Activated T-helper 17 cell treated with anti-CD3 and anti-CD28 coated beads, Interleukin-2, amount 50 U/mL, for 72 hours (primary cell): ENCODE measurements at places on chromosomes 6 and 20.
A peak's percentile ranks its signal among the peaks of the same experiment; 100 is the strongest.

DNA sequence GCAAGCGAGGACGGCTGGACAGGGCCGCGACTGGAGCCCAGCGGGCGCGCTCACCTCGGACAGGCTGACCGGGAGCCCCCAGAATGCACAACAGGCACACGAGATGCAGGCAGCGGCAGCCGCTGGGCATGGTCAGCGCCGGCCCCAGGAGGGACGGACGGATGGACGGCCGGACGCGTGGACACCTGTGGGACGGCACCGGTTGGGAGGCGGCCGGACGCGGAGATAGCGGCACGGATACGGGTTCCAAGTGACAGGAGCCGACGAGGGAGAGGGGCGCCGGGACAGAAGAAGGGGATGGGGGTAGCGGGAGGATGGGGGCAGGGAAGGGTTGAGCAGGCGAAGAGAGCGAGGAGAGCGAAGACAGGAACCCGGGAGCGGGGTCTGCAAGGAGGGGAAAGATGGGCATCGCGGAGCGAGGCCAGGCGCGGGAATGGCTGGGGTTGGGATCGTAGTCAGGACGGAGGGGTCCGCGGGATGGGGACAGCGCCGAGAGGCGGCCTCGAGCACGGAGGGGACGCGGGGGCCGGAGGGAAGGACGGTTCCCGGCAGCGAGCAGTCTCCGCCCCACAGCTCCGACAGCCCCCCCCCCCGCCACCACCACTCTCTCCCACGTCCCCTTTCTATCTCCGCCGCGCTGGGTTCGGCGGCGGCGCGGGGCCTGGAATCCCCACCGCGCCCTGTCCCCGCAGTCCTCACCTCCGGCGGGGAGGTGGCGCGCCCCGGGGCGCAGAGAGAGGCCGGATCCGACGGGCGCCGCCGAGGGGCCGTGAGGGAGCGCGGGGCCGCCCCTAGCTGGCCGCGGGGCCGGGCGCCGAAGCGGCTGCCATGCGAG lies 435 bp downstream of the DLK2 start:
- ATAC-seq: peak; percentile 75

DNA sequence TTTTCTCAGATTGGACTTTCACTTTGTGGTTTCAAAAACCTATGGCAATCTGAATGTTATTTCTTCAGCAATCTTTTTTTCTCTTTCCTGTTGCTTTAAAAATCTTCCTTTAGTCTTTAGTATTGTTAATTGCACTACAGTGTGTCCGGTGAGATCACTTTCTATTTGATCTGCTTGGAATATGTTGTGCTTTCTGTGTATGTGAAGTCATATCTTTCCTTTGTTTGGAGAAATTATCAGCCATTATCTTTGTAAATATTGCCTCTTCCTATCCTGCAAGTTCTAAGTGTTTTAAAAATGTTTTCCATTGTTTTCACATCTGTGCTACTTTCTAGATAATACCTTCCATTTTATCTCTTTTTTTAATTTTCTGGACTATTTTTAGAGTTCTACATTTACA lies 171.4 kb upstream of the PRSS16 start:
- ATAC-seq: no peak

DNA sequence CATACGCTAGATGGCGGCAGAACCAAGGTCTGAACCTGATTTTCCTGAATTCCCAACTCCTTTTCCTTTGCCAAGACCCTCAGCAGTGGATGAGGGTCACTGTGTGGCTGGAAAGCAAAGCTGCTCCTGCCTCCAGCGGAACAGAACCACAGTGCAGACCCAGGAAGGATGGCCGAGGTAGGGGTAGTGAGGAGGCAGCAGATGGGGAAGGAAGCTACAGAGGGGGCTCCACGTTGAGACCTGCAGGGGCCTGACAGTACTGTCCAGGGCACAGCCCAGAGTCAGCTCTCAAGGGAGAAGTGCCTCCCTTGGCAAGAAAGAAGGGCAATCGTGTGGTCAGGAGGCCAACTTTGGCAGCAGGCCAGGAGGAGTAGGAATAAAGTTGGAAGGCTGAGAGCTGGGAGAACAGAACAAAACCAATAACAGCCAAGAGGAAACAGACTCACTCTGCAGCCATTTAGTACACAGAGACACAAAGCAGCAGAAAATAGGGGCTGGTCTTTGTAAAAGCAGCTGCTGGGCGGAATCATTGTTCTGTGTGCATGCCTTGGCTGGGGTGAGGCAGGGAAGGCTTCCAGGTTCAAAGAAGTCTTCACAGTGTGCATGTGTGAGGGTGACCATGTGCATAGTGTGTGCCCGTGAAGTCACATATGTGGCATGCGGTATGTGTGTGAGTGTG lies 3.1 kb downstream of the GABRR2 start:
- no peak for ATAC-seq

DNA sequence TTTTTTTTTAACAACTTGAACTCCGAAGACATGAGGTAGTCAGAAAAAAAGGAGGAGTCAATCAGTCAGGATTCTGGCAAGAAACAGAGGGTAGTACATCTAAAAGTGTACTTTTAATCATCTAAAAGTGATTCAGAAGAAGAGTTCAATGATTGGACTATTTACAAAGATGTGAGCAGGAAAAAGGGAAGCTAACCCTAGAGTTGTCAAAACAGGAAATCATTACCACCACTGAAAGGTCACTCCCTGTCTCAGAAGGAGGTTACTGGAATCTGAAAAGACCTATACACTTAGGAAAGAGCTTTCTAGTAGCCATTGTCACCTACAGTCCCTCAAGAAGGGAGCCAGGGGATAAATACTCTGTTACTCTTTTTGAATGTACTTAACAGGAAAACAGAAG lies 16.7 kb upstream of the LMBRD1 start:
- peak; percentile 83 for ATAC-seq

DNA sequence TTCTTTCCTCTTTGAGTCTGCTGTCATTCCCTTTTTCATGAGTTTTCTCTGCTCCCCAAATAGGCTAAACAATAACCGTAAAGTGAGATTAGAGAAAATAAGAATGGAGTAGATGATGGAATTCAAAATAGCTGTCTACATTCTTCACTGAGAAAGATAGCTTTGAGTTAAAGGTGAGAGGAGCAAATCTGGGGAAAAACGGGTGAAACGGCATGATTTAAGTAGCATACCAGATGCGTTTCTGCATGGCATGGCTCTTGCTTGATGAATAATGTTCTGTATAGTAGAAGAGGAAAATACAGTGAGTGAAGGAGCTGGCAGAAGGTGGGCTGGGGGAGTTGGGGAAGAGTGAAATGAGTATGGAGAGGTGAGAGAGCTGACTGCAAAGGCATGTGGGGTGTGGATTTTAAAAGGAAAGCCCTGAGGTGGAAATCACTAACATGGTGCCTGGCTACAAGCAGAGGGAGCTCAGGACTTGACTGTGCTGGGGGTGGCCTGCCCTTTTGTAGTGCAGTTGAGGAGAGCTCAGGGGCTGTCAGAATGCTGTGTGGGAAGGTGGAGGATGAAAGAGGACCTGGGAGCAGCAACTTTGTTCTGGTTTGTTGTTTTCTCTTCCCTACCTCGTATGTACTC lies 8.8 kb downstream of the BICRAL start:
- ATAC-seq: no peak

- no peak for ATAC-seq
Measured at GRCh38 chr6:159805440-159806020, 5.5 kb downstream of the PNLDC1 start.

DNA sequence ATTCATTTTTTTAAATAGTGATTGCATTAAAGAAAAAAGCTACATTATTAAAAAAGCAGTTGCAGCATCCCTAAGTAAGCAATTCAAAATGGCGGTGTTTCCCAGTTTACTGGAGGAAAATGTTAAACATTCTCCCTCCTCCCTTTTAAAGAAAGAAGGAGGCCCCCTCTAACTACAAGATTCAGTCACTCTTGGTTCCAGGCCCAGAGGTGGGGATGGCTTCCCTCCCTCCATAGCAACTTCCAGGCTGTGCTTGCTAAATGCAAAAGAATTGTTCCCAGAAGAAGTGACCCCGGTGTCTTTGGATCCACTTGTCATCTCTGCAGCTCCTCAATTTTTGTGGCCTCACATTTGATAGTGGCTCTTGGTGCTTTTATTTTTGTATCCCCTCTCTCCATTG lies 165.9 kb downstream of the SOBP start:
- ATAC-seq: no peak

GRCh38 chr6:169905041-169905807 lies 153.8 kb downstream of the ERMARD start:
- ATAC-seq: no peak

DNA sequence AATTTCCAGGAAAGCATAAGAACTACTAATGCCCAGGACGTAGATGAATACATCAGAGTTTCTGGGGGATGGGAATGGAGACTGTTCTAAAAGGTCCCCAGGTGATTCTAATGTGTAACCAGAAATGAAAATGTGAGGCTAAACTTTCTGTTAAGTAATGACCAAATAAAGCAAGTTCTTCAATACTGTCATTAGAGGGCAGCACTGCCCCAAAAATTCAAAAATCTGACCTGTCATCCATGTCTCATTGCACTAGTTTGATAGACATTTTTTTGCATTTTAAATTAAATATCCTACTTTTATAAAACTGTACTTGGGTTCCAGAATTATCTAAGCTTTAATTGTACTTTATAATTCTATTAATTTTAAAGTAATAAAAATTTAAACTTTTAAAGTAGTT lies 94.9 kb downstream of the RFX6 start:
- no peak for ATAC-seq

- no peak for ATAC-seq
Measured at GRCh38 chr6:132768051-132768517, 10.4 kb upstream of the VNN2 start.

DNA sequence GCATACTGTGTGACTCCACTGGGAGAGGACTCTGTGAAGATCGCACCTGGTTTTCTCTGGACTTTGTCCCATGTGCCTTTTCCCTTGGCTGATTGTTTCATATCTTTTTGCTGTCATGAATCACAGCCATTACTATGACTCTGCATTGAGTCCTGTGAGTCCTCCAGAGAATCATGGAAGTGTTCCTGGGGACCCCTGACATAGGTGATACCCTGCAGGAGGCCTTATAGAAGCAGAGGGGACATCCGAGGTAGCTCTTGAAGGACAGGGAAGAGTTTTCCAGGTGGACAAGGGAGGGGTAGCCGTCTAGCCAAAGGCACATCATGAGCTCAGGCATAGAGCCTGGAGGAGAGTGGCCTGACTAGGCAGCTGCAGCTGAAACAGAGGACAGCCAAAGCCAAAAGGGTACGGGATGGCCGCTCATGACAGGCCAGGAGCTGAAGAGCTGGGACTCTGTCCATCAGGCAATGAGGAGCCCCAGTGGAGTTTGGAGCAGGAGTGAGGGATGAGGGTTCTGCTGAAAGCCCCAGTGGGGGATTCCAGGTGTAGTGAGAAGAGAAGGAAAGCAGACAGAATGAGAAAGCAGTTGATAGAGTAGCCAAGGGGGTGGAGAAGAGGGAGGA lies 86.6 kb upstream of the TOX2 start:
- ATAC-seq: no peak

- no peak for ATAC-seq
Measured at GRCh38 chr6:73743556-73743955, 47.6 kb downstream of the CD109 start.

GRCh38 chr6:90097356-90097755 lies 199.3 kb downstream of the BACH2 start:
- ATAC-seq: no peak

- ATAC-seq: no peak
Measured at GRCh38 chr20:63833776-63834490, 2.9 kb upstream of the ZBTB46 start.

- no peak for ATAC-seq
Measured at GRCh38 chr6:124434421-124434820, 527.8 kb upstream of the RNF217 start.
